ENCODE measurements at places on chromosomes 12 and 14.

DNA sequence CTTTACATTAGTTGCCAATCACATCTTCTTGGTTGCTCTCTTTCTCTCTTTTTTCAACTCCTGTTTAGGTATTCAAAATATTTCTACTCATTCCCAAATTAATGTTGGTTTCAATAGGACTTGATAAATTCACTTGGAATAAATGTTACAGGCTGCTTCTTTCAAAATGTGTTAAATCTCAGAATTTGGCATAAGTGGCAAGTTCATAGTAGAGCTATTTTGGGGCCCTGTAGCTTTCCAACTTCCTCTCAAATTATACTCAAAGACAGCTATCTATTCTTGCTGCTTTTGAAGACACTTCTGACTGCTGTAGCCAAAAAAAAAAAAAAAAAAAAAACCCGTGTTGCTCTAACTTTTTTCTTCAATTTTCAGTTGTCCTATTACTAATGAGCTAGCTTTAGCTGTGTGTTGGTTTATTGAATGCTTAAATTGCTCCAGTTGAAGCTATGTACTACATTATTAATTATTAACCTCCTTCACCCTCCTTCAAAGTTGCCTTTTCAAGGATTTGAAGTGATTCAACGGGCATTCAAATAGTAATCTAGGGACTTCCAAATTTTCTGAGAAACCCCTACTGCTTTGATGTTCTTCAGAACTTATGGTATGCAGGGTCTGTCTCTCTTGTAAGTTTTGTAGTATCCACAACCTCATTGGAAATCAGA is 554.6 kb upstream of the FLRT2 start:
- H3K36me3 ChIP-seq: no peaks in the 10 kb centered on the region
- DNase-seq: no peak
- no peaks in the 10 kb centered on the region for H3K4me1 ChIP-seq
- no peak overlapping the region for H3K27ac ChIP-seq

GRCh38 chr14:94114589-94115057 is 4.1 kb downstream of the IFI27 start:
- H3K27me3 ChIP-seq: peaks cover 19% of the 10 kb centered on the region
- H3K4me3 ChIP-seq: no peak overlapping the region
- H3K4me1 ChIP-seq: peaks cover 17% of the 10 kb centered on the region
- DNase-seq: no peak
- H3K27ac ChIP-seq: no peak overlapping the region

GRCh38 chr14:104405360-104406226 is 174.0 kb upstream of the C14orf180 start:
- no peaks in the 10 kb centered on the region for H3K4me1 ChIP-seq
- H3K36me3 ChIP-seq: 0 out of 2 replicates have a peak, but pooled peaks cover 6% of the 10 kb centered on the region
- H3K27me3 ChIP-seq: peaks cover 2% of the 10 kb centered on the region

- no peaks in the 10 kb centered on the region for H3K27me3 ChIP-seq
- peak overlapping the region; percentile 98 for H3K4me3 ChIP-seq
- peaks cover 48% of the 10 kb centered on the region for H3K4me1 ChIP-seq
- DNase-seq: no peak
Observed at GRCh38 chr14:45083617-45083975, 320 bp upstream of the PRPF39 start.

DNA sequence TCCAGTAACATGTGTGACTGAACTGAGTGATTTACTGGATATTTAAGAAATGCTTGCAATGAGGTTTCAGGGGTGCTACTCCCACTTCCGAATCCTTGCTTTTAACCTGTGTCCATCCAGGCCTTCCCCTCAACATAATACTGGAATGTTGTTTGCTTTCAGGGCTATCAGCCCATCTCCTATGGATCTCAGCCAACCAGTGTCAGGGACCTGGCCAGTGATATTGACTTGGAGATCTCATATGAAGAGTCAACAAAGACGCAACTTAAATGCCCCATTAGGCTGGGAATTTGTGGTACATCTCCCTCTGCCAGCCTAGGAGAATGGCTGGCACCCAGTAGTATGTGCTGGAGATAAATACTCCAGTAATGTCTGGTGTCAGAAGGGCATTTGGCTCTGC is 889 bp upstream of the IFT43 start:
- H3K4me3 ChIP-seq: no peak overlapping the region
- H3K4me1 ChIP-seq: peaks cover 48% of the 10 kb centered on the region

- H3K27me3 ChIP-seq: peaks cover 5% of the 10 kb centered on the region
- peak overlapping the region; percentile 6 for H3K4me3 ChIP-seq
- no peaks in the 10 kb centered on the region for H3K36me3 ChIP-seq
- DNase-seq: peak; percentile 92
Observed at GRCh38 chr12:14952299-14952921, 9.0 kb downstream of the ARHGDIB start.

- no peaks in the 10 kb centered on the region for H3K27me3 ChIP-seq
- H3K4me1 ChIP-seq: peaks cover 38% of the 10 kb centered on the region
- peak within 1 kb of the TSS; percentile 93 for H3K4me3 ChIP-seq
- no peaks in the 10 kb centered on the region for H3K36me3 ChIP-seq
- peak within 1 kb of the TSS; percentile 82 for H3K27ac ChIP-seq
- no peak for DNase-seq
Observed at GRCh38 chr12:122834921-122835749, at the start of gene HIP1R. HIP1R (plus strand) TSS chr12:122835457; CDS start chr12:122835551, 94 bp downstream.

- H3K27ac ChIP-seq: no peak overlapping the region
- peaks cover 6% of the 10 kb centered on the region for H3K36me3 ChIP-seq
- no peak for DNase-seq
- H3K4me1 ChIP-seq: peaks cover 44% of the 10 kb centered on the region
- peaks cover 2% of the 10 kb centered on the region for H3K27me3 ChIP-seq
Observed at GRCh38 chr12:62763312-62763711, 171.6 kb downstream of the PPM1H start.

- DNase-seq: peak; percentile 33
- peak overlapping the region; percentile 32 for H3K27ac ChIP-seq
- no peaks in the 10 kb centered on the region for H3K36me3 ChIP-seq
- H3K27me3 ChIP-seq: no peaks in the 10 kb centered on the region
Observed at GRCh38 chr14:89549381-89550125, 132.5 kb upstream of the FOXN3 start.

GRCh38 chr12:122199484-122200355 is 3.8 kb upstream of the B3GNT4 start:
- DNase-seq: no peak
- peaks cover 26% of the 10 kb centered on the region for H3K4me1 ChIP-seq
- no peak overlapping the region for H3K27ac ChIP-seq
- peaks cover 14% of the 10 kb centered on the region for H3K36me3 ChIP-seq
- peaks cover 13% of the 10 kb centered on the region for H3K27me3 ChIP-seq
- no peak overlapping the region for H3K4me3 ChIP-seq

DNA sequence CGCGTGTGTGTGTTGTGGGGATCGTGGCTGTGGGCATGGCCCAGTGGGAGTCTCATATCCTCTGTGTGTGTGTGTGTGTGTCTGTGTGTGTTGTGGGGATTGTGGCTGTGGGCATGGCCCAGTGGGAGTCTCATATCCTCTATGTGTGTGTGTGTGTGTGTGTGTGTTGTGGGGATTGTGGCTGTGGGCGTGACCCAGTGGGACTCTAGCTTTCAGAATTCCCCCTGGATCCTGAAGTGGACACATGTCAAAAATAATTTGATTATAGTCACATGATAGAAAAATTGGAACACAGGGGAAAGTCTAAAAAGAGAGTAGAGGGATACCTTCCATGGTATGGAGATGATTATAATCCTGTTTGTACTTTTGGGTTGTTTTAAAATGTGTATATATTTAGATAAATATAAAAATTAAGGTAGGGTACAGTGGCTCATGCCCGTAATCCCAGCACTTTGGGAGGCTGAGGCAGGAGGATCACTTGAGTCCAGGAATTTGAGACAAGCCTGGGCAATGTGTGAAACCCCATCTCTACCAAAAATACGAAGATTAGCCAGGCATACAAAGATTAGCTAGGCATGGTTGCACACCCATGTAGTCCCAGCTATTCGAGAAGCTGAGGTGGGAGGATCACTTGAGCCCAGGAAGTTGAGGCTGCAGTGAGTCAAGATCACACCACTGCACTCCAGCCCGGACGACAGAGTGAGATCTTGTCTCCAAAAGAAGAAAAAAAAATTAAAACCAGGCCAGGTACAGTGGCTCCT is 11.0 kb downstream of the PAPLN start:
- H3K4me3 ChIP-seq: no peak overlapping the region
- no peaks in the 10 kb centered on the region for H3K36me3 ChIP-seq
- H3K27me3 ChIP-seq: peaks cover 9% of the 10 kb centered on the region
- DNase-seq: peak; percentile 25
- H3K27ac ChIP-seq: peak overlapping the region; percentile 27

GRCh38 chr14:55101698-55102097 is 27.4 kb upstream of the LGALS3 start:
- no peak for DNase-seq
- H3K4me3 ChIP-seq: no peak overlapping the region
- peaks cover 43% of the 10 kb centered on the region for H3K4me1 ChIP-seq
- H3K27ac ChIP-seq: peak overlapping the region; percentile 99
- H3K36me3 ChIP-seq: peaks cover 10% of the 10 kb centered on the region

- peaks cover 7% of the 10 kb centered on the region for H3K4me1 ChIP-seq
- DNase-seq: no peak
- H3K27ac ChIP-seq: no peak overlapping the region
- no peaks in the 10 kb centered on the region for H3K27me3 ChIP-seq
- H3K4me3 ChIP-seq: no peak overlapping the region
Observed at GRCh38 chr14:54935958-54936357, 33.3 kb upstream of the GCH1 start.
